ENCODE measurements at places on chromosomes 2 and 18.

DNA sequence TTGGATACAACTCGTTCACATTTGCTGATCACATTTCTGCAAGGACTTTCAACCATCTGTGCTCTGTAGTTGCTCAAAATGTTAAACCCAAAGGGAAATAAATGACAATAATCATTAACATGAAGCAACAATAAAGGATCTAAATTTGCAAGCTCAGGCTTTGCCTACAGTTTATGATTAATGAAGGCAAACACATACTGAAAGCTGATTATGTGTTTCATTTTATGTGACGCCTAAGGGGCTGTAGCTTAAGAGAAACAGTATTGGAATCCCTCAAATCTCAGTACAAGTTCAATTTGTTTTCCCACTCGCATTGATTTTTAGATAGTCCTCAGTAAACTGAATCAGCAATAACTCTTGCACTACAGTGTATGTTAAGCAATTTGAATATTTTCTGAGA, 160.3 kb upstream of the FSIP2 start:
- DNase-seq: no peak

DNA sequence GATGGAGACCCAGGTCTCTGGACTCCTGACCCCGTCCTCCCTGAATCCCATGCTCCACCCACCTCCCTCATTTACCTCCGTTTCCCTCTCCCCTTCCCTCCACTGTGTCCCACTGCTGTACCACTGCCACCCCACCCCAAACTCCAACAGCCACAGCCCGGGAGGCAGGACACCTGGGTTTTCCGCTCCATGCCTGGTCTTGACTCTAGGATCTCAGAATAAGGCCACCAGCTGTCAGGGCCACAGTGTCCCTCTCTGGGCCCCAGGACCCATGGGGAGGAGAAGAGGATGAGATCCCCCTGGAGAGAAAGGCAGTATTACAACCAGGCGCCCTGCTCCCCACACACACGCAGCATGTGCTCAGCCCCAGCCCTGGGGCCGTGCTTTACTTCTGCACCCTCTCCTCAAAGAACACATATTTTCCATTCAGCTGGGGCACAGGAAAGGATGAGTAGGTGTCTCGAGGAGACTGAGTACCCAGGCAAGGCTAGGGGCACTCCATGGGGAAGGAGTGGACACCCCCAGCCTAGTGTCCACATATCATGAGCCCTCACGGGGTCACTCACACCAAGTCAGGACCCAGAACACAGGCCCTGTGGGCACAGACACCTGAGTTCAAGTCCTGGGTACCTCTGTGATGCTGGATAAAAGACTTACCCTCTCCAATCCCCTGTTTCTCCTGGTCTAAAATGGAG, 700 bp downstream of the RUFY4 start:
- DNase-seq: no peak

DNA sequence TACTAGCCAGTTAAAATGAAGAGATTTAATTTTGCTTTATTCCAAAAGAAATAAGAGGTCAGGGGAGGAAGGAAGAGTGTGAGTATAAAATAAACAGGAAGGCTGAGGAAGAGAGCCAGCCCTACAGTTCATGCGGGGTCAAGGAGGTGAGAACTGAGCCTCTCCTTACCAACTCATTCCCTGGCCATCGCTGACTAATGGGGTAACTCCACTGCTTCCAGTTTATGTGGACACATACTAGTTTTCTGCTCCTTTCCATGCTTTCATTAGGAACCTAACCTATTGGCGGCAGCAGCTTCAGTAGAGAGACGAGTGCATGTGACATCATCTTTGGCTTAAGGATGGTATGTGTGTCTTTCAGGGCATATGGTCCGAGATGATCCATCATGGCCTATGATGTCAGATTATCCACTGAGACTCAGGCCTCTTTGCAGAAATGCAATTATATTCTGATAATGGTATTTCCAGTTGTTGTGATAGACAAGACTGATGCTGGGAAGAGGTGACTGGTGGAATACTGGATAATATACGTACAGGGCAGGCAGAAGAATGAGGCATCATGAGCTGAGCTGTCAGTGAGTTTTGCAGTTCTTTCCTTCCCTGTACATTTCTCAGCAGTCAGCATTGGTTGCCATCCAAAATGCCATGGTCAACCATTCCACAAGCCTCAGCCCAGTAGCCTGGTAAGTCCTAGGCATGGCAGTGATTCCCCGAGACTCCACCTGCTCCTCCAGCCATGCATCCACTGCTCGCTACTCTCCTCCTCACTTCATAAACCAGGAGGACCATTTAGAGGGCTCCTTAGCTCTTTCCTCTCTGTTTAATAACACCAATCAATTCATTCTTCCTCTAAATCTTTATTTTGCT, 184.6 kb upstream of the OSR1 start:
- no peak for DNase-seq

DNA sequence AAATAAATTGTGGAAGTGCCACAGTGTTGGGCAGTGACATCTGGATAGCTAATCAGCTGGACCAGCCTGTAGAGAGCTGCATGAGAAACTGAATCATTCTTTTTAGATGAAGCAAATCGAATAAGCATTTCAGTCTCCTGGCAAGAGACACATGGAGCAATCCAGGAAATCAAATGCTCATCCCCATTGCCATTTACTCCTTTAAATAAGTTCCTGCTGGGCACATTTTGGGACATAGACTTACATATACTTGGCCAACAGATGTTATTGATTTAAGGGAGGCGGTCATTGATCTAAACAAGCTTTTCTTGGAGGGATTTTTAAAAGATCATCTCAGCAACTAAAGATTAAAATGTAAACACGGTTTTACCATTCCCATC, 307.1 kb downstream of the STK39 start:
- no peak for DNase-seq

DNA sequence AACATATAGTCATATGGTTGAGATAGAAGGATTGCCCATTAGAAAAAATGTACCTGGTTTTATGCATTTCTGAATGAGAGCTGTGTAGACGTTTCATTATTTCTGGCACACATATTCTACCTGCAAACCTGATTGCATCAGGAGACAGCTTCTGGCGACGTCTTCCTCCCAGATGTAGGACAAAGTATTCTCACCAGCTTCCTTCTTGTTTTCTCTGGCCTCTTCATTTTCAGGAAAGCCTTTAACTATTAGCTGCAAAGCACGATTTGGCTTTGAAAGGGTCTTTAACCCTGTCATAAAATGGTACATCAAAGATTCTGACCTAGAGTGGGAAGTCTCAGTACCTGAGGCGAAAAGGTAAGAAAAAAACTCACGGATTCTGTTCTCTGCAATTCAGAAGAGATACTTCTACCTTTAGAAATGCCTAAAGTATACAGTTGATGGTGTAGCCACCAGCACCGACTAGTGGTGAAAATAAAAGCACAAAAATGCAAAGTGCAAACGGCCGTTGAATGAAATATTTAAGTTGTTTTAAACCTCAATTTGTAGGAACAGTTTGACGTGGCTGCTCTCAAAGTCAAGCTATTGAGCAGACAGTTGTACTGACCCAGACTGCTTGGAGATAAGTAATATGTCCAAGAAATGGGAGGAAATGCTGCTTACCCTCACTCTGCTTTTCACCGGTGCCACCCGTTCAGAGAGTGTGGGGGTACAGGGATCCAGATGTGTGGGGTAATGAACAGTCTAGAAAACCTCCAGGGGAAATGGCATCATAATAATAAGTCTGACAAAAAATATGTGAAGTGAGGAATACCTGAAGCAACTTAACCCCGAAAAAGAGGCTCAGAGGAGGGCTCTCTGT, 20.2 kb downstream of the IL18RAP start:
- no peak for DNase-seq

- DNase-seq: no peak
Observed at GRCh38 chr2:208017721-208018120, 7.6 kb downstream of the PLEKHM3 start.

- DNase-seq: no peak
Observed at GRCh38 chr18:26432651-26433424, 115.5 kb downstream of the KCTD1 start.

- no peak for DNase-seq
Observed at GRCh38 chr2:230739961-230740360, 27.3 kb downstream of the CAB39 start.

- DNase-seq: no peak
Observed at GRCh38 chr2:207142461-207142860, 23.3 kb downstream of the KLF7 start.

- DNase-seq: no peak
Observed at GRCh38 chr2:14428056-14428455, 204.5 kb upstream of the LRATD1 start.

- no peak for DNase-seq
Observed at GRCh38 chr2:168970711-168971233, 60.4 kb downstream of the ABCB11 start.

GRCh38 chr2:190106783-190107182, 44.3 kb upstream of the MSTN start:
- DNase-seq: no peak

DNA sequence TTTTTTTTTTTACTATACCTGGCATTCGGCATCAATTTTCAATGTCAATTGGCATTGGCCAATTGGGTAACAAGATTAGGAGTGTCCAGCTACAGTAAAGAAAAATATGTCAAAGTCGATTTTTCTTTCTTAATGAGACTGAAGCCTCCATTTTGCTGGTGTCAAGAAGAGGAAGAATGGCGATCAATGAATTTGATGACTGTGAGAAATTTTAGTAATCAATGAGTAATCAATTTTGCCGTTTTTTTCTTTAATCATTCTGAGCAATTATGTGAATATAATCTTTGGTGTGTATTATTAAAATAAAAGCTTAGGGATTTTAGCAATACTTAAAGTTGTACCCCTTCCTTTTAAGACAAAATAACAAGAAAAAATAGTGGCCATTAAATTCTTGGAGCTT, 69.7 kb downstream of the TMEM200C start:
- DNase-seq: no peak
